ENCODE measurements at places on chromosomes 1 and 21. TPM values are rescaled to one million over a fixed set of nuclear protein-coding genes. Genes with fewer than 3 reads are reported as not detected.
A peak's percentile ranks its signal among the peaks of the same experiment; 100 is the strongest.

DNA sequence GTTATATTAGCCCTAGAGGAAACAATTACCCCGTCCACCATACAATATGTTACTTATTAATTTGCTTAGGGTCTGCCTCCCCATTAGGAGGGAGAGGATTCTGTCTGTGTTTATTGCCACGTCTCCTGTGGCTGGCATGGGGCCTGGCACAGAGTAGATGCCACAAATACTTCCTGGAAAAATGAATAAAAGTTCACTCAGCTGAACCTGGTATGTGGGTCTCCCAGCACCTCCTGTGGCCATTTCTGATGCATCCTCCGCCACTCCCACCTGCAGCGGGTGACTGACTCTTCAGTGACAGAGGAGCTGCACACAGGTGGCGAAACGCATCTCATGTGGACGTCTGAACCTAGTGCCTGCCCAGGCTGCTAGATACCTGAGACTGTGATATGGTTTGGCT is 112.7 kb downstream of the CLIC6 start:
- no peak for DNase-seq

Gene CBR1
- 26.1 TPM for total RNA-seq

DNA sequence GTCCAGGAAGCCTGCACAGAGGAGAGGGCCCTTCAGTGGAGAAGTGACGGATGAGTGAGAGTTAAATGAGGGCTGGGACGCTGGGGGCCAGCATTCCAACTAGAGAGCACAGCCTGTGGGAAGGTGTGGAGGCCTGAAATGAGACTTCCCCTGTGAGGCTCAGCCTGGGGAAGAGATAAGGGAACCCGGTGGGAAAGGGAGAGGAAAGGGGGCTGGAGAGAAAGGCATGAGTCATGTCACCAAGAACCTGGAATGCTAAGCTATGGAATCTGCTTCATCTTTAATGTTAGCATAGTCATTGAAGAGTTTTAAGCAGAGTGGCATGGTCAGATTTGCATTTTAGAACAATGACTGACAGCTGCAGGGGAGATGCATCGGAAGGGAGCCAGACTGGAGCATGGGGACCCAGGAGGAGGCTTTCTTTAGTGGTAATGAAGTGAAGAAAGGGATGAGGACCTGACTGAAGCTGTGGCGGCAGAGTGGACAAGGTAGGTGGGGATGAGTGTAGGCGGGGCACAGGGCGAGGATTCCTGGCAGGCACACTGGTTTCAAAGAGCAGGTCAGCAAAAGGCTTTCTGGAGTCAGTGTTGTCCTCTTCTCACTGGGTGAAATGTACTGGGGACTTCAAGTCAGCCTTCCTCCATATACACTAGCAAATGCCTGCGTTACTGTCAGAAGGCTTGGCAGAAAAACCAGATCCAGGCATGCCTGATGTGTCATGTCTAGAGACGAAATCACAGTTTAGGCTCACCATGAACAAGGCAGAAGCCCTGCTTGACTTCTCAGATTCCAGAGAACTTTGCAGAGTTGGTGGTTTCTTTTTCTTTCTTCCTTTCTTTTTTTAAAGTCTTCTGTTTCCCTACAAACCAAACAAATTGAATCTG is 8.0 kb downstream of the RGL1 start:
- DNase-seq, result no peak

Gene HTR6
- total RNA-seq, result not detected

GRCh38 chr1:88466011-88466410 is 218.1 kb upstream of the PKN2 start:
- no peak for DNase-seq

GRCh38 chr1:1120866-1121591 is 5.1 kb upstream of the C1orf159 start:
- DNase-seq, result peak; percentile 27

DNA sequence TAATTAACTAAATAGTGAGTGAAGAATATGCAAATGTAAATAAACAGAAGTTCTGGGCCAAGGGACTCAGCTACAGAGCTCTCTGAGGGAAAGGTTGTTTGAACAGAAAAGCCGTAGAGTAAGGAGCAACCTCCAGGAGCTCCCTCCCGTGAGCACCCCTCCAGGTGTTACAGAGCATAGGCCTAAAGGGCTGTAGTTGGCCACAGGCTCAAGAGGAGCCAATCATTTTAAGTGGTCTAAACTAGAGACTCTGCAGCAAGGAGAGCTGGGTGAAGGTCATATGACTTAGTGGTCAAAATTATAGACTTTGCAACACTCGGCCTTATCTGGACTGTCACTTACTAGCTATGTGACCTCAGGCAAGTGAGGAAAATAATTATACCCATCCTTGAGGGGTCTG is 19.1 kb upstream of the RXRG start:
- no peak for DNase-seq

GRCh38 chr21:15421441-15421881 is 308.3 kb upstream of the USP25 start:
- DNase-seq, result no peak

DNA sequence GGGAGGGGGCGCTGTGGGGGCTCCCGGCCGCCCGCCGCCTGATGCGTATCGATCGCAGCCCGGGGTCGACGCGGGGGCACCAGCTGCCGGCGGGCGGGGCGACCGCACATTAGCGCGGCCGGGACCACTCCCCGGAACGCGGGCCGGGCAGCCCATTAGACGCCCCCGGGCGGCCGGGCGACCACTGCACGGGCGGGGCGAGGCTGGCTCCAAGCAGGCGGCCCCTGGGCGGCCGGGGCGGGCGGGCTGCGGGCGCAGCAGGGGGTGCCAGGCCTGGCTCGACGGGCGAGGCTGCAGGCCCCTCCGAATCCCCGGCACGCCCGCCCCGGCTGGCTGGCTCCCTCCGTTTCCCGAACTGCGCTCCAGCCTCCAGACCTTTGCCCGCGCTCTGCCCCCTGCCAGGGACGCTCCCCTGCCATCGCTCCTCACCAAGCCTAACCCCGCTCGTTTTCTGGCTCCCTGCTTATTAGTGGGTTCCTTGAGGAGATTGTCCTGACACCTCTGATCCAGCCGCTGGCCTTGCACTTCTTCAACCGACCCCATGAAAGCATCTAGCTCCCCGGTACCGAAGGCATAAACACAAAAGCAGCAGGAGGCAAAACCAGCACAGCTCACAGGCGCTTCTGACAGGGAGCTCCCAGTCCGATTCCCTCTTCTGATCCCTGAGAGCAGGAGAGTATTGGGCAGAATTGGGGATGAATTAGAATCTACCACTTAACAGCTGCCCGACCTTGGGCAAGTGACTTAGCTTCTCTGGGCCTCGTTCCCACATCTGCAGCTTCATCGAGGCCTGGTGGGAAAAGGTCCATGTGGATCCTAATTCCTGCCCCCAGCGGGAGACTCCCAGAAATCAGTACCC is 92.6 kb upstream of the CASZ1 start:
- peak; percentile 13 for DNase-seq

Gene SYTL1
- total RNA-seq, result 0.43 TPM

- DNase-seq, result no peak
These were observed 145.8 kb upstream of the TMPRSS15 start for GRCh38 chr21:18549214-18549905.

Gene CDK18
- 172 TPM for total RNA-seq

Gene IFI44L
- total RNA-seq, result 3.3 TPM

- no peak for DNase-seq
These were observed 141.8 kb downstream of the DISP1 start for GRCh38 chr1:222956601-222957000.

Gene SPRR3
- not detected for total RNA-seq

DNA sequence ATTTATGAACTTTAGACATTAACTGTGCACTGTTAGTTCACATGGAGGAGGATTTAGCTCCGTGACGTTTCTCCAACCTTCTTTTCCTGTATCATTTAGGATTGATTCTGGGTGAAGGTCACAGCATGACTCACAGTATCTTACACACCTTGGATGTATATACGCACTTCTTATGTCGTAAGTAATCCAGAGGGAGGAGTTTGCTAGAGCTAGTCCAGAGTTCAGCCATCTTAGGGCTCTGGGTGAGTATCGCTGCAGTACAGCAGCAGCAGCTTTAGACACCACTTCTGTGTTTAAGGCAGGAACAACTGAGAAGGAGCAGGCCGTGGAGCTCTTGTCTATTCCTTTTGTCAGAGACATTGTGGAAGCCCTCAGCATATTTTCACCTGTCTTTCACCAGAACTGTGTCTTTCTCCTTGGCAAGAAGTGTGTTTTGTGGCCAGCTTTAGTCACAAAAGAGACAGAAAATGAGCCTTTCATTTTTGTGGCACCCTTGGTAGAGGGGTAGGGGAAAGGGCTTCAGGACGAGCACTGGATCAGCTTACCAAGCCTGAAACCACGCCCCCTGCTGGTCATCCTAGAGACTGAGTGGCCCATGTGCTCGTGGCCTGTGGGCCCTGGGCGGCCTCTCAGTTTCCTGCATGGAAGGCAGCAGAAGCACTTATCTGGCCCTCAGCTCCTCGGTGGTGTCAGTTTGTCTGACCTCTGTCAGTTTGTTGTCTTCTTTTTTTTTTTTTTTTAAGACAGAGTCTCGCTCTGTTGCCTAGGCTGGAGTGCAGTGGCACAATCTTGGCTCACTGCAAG is 64.0 kb downstream of the ADARB1 start:
- DNase-seq, result peak; percentile 82

GRCh38 chr1:58432851-58433668 is 113.5 kb downstream of the OMA1 start:
- peak; percentile 47 for DNase-seq

Gene LCE3D
- total RNA-seq, result not detected

- no peak for DNase-seq
These were observed 38.9 kb upstream of the HMCN1 start for GRCh38 chr1:185695299-185695698.

- DNase-seq, result peak; percentile 79
These were observed 1.2 kb downstream of the PIK3C2B start for GRCh38 chr1:204493145-204493983.

Gene TRPM2
- total RNA-seq, result 1.9 TPM

Measured in Right ventricle myocardium superior (tissue), 1 donor.